ENCODE measurements at places on chromosomes 6 and 20.

- DNase-seq = peak; percentile 26
Observed at GRCh38 chr6:108157981-108158525, 7.8 kb upstream of the NR2E1 start.

DNA sequence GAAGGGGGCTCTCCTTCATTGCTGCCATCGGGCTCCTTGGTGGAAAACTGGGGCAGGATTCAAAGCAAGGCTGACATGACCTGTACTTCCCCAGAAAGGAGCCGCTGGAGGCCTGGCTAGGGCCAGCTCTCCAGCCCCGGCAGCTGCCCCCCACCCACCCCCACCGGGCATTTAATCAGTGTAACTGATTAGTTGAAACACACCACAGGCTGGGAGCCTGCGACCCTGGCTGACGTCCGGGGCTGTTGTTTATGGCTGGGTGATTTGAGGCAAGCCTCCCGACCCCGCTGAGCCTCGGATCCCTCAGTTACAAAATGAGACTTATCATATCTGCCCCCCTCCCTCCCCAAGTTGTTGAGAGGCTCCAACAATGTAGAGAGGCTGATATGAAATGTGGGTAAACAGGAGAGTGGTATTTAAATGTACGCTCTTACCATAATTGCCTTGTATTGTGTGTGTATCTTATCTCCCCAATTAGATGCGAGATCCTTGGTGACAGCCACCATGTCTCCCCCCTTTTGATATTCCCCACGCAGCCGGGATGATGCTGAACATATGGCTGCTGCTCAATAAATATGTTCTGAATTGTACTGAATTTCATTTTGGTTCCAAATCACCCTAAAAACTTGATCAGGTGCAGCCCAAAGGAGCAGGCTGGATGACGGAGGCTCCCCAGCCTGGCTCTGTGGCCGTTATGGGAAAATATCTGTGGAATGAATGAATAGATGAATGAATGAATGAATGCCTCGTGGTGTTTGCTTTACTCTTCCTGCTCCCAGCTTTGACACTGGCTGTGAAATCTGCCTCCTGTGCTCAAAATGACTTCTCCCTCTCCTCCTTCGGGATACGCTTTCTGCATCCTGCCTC lies 31.8 kb upstream of the APCDD1L start:
- DNase-seq = peak; percentile 35

DNA sequence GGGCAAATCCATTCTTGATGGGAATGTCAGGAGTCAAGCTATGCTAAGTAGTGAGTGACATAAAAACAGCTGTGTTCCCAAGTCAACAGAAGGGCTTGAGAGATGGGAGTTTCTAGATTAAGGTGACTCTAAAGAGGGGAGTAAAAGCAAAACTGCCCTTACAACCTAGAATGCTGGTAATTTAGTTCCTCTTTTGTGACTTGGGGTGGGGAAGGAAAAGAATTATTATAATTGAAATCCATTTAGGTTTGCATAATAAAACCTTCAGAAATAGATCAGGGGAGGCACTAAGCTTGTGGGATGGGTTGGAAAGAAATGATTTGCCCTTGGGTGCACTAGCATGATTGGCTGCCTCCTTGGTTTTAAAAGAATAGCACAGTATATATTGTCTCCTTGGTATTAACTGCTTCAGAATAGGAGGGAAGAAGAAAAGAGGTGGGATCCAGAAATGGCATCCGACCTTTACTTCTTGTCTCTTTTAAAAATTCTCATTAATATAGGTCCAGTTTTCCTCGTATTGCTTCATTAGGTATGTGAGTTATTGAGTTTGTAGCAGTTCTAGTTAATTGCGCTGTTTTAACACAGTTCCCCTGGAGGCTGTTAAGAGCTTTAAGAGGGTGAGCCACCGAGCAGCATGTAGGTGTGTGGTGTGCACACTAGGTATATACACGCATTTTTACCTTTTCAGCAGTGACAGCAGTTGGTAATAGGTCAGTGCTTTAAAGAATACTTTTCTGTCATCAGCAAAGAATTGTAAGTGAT lies 95.3 kb upstream of the VSTM2L start:
- DNase-seq = no peak

DNA sequence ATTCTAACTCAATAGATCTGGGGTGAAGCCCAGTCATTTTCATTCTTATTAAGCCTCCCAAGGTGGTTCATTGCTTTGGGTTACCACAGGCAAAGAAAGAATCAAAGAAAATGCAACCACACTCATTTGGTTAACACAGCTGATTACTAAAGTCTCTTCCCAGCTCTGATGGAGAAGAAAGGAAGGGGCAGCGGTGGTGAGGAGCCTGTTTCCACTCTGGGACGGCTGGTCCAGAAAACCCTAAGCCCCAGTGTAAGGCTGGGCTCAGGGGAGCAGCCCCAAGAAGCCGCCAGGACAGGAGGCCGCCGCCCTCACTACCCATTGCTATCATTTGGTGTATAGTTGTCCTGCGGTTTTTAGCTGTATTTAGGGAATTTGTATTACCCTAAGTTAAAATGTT lies 226.9 kb downstream of the CD83 start:
- DNase-seq = no peak

GRCh38 chr6:111625461-111626391 lies 20.0 kb upstream of the TRAF3IP2 start:
- no peak for DNase-seq

- DNase-seq = peak; percentile 24
Observed at GRCh38 chr20:38790200-38791053, 15.1 kb upstream of the PPP1R16B start.

- no peak for DNase-seq
Observed at GRCh38 chr6:159933077-159933476, 35.8 kb upstream of the IGF2R start.

- no peak for DNase-seq
Observed at GRCh38 chr6:66522864-66523263, 815.8 kb upstream of the EYS start.

GRCh38 chr6:83546636-83547035 lies 34.3 kb downstream of the PRSS35 start:
- no peak for DNase-seq

- DNase-seq = no peak
Observed at GRCh38 chr20:2703716-2704475, 11.3 kb downstream of the EBF4 start.

GRCh38 chr20:47577314-47577713 lies 75.6 kb downstream of the NCOA3 start:
- no peak for DNase-seq

DNA sequence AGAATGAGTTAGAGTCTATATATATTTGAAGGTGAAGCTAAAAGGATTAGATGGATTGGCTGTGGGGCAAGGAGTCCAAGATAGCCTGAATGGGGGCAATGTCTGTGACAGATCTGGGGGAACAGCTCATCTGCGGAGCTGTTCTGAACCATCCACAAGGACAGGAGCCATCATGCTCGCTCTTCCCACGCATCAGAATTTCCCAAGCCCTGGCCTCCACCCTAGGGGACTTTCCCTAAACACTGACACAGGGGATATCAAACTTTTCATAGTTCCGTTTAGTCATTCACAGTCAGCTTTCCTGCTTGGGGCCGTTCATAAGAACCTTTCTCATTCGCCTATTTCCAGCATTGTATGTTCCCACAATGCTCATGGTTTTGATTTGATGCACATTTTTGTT lies 37.6 kb upstream of the CCN6 start:
- no peak for DNase-seq

DNA sequence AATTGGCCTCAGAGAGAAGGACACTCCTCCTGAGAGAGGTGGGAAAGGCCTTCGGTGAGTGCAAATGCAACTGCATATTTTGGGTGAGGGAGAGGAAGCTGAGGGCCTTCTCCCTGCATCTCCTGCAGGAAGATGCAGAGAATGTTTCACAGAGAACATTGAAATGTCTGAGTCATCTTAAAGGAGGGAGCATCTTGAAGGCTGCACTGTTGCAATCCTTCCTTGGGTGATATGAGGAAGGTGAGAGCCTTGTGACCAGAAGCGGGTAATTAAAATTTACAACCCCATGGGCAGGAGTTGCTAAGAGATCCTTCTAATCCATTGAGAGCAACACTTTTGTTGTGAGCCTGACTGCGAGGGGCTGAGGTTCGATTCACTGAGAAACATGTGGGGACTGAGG lies 375.7 kb upstream of the MARCKS start:
- no peak for DNase-seq

- DNase-seq = no peak
Observed at GRCh38 chr20:57480444-57481160, 44.3 kb downstream of the CTCFL start.

- DNase-seq = no peak
Observed at GRCh38 chr6:158697811-158698210, 48.0 kb downstream of the SYTL3 start.

GRCh38 chr6:20931772-20932171 lies 397.5 kb downstream of the CDKAL1 start:
- DNase-seq = no peak

DNA sequence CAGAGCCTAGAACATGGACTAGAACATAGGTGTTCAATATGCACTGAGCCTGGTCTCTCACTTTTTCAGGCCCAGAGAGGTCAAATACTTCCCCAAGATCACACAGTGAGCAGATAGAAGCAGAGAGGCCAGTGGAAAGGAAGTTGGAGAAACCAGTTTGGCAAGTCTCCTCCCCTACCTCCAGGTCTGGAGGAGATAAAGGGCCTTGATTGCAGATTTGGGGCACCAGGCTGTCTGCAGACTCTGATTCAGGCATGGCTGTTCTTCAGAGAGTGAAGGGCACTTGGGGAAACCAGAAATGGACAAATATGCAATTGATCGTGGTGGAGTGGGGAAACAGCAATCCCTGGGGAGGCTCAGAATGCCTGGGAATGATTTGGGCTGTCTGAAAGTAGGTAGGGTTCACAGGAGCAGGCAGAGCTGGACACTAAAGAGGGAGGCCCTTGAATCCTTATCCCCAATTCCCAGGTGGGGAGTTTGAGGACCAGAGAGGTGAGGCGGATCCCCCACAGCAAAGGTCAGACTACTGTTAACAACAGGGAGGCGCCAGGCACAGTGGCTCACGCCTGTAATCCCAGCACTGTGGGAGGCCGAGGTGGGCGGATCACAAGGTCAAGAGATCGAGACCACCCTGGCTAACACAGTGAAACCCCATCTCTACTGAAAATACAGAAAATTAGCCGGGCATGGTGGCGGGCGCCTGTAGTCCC lies 2.3 kb downstream of the PEDS1 start:
- DNase-seq = no peak

DNA sequence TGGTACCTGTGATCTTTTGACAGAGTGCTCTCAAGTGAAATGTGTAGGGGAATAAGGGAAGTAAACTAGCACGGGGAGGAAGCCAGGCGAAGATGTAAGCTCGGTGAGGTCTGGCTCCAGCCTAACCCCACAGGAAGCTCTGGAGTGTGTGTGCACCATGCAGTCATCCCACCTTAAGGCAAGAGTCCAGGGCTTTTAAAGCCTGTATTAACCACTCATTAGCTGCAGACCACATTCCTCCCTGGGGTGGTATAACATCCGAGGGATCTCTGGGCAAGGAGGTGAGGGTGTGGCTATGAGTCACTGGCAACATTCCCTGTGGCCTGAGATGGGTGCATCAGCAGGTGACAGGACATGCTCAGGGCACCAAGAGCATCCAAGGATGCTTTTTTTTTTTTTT lies 12.5 kb upstream of the RANBP9 start:
- DNase-seq = no peak

GRCh38 chr6:169993861-169994481 lies 242.5 kb downstream of the ERMARD start:
- no peak for DNase-seq

DNA sequence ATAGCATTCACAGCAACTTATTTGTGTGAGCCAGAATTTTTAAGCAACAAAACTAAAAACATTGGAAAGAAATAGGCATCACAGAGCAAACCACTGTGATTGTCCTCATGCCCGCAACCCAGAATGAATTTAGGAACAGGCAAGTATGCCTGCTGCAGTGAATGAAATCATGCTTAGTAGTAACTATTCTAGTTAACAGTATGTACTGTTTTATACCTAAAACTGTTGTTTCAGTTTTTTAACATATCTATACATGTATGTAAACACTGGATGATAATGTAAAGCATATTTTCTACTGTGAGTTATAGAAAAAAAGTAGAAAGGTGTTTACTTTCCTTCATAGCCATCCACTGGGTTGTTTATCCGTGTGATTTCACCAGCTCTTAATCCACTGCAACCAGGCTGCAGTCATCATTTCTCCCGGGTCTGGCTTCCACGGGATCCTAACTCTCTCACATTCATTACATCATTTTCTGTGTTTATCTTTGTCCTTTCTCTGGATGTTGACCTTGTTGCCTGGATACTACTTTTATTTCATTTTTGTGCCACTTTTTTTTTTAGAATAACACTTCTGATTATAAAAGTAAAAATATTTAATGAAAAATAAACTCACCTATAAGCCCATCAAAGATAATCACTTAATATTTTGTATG lies 3.6 kb upstream of the ARFGEF3 start:
- peak; percentile 20 for DNase-seq

DNA sequence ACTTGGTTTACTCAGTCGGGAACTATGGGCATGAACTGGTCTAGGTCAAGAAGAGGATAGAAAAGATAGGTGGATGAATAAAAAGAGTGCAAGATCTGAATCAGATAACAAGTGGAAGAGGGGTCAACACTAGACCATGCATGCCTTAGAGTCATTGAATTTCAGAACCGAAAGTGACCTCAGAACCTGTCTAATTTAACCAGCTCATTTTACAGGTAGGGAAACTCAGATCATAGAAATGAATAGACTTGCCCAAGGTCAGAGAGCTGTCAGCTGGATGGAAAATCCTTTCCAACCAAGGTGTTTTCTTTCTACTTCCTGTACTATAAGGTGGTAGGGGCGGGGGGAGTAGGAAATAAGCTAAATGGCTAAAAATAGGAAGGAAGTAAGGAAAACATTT lies 121.4 kb upstream of the ADGRF1 start:
- DNase-seq = no peak

GRCh38 chr20:63163596-63164483 lies 52.1 kb downstream of the YTHDF1 start:
- DNase-seq = no peak

- DNase-seq = no peak
Observed at GRCh38 chr6:117167520-117168271, 97.7 kb upstream of the VGLL2 start.

DNA sequence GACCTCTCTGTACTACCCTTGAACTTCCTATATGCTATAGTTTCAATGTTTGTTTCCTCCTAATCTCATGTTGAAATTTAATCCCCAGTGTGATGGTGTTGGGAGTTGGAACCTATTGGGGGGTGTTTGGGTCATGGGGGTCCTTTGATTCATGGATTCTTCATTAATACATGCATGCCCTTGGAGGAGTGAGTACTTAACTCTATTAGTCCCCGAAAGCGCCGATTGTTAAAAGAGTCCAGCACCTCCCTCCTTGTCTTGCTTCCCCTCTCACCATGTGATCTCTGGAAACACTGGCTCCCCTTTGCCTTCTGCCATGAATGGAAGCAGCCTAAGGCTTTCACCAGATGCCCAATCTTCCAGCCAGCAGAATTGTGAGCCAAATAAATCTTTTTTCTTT lies 31.7 kb downstream of the NCR2 start:
- no peak for DNase-seq

GRCh38 chr6:35194390-35194789 lies 19.4 kb upstream of the SCUBE3 start:
- no peak for DNase-seq

- DNase-seq = no peak
Observed at GRCh38 chr6:31423550-31423949, 20.2 kb downstream of the MICA start.

GRCh38 chr6:1285956-1286355 lies 25.9 kb upstream of the FOXQ1 start:
- no peak for DNase-seq
